Stimulated activated CD8-positive, alpha-beta memory T cell treated with anti-CD3 and anti-CD28 coated beads, Interleukin-7, amount 100 ng/mL, for 1 hour (primary cell): ENCODE measurements at places on chromosomes 11 and 22.

GRCh38 chr22:39907047-39907446 is 6.2 kb downstream of the GRAP2 start:
- no peak for DNase-seq

GRCh38 chr11:86119906-86120305 is 51.0 kb upstream of the PICALM start:
- no peak for DNase-seq

DNA sequence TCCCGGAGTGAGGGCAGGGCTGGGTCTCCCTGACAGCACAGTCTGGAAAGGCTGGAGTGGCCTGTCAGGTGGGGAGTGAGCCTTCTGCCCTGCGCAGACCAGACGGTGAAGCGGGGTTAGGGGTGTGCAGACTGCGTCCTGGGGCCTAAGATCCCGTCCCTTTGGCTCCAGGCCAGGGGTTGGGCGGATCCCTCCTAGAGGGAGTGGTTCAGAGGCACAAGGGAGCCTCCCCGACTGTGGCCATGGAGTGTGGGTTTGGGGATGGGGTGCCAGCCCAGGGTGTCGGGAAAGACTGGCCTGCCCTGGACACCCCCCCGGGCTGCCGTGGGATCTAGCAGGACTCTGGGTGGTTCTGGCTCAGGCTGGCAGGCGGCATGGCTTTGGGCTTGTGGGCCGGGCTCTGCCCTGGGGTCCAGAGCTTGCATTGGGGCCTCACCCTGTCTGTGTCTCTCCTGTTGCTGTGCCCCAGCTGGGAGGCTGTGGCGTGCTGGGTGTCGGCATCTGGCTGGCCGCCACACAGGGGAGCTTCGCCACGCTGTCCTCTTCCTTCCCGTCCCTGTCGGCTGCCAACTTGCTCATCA is 19.5 kb downstream of the TSPAN4 start:
- no peak for DNase-seq

GRCh38 chr22:40638261-40638660 is 1.7 kb upstream of the MRTFA start:
- no peak for DNase-seq

DNA sequence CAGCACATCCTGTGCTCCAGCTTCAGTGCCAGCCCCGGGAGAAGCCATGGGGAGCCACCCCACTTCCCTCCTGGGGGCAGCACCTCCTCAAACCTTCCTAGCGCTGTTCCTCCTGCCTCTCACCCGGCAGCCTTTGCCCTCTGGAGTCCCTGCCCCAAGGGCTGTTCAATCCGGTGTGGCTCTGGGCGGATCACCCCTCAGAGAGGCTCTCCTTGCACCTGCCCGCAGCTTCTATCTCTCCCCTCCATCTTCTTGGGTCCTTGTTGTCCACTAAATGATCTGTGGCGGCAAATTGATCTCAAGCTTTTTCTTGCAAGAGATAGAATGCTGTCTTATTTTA is 18.1 kb upstream of the CDKN1C start:
- DNase-seq: no peak

- no peak for DNase-seq
Observed at GRCh38 chr11:116833816-116834534, 3.4 kb downstream of the APOA1 start.

DNA sequence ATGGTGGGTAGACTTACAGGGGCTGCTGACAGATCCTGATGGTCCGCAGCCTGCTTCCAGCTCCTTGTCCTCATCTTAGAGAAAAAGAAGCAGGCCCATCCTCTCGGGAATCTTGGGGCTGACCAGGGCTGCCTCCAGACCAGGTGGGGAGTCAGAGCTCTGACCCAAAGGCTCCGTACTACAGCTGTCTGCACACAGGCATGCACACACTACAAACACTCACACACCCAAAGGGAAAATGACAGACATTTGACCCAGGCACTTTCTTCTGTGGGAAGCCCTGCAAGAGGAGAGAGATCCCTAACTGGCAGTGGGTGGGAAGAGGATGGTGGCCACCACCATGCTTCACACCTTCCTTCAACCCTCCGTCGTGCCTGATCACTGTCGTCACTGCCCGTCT is 46.9 kb upstream of the MYOD1 start:
- no peak for DNase-seq

DNA sequence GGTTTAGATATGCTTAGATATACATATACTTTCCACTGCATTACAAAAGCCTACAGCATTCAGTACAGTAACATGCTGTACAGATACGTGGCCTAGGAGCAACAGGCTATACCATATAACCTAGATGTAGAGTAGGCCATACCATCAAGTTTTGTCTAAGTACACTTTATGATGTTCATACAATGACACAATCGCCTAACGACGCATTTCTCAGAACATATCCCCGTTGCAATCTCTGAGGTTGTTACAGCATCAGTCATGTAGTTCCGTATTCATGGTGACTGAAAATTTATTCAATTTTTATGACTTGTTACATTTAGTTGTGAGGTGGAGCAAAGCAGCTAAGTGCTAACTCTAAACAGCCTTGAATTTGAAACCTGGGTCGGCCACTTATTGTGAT is 6.7 kb downstream of the ZBTB44 start:
- no peak for DNase-seq

DNA sequence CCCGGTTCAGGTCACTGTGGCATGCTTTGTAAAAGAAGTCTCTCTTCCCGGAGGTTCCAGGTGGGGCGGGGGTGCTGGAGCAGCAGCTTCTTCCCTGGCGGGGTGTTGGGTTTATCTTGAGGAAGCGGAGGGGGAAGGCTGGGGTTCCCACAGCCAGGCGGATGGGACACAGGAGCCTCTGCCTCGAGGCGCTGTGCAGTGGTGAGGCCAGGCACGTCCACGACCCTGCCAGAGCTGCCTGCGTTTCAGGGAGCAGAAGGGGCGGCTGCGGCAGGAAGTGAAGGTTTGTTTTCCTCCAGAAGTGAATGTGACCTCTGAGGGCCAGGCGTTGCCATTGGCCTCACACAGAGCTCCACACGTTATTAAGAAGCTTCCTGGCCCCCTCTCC is 20.1 kb upstream of the ADORA2A start:
- no peak for DNase-seq
